Cerebellar cortex (tissue), 1 donor: ENCODE measurements at places on chromosomes 6 and 20.

- no peak for DNase-seq
These were observed 72.1 kb downstream of the LYRM4 start for GRCh38 chr6:5188646-5189045.

- DNase-seq = no peak
These were observed 58.9 kb downstream of the MYH7B start for GRCh38 chr20:35014537-35014936.

DNA sequence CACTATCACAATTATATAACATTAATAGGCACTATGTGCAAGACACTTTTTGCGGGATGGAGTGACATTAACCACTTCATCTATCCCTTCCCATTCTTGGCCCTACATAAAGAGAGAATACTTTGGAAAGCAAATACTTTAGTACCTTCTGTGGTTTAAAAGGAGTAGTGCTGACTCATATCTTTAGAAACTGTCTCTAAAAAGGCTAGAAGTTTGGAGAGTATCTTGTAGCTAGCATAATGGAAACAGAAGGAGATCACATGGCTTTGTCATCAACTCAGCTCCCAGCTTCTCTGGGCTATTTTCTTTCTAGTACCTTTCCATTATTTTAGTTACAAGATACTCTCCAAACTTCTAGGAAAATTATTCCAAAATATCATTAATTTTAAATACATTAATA, 157.5 kb downstream of the ADGRG6 start:
- DNase-seq = no peak

- DNase-seq = no peak
These were observed 506.6 kb upstream of the MAN1A1 start for GRCh38 chr6:119856136-119856535.

GRCh38 chr6:22596011-22596410, 26.6 kb downstream of the HDGFL1 start:
- DNase-seq = no peak

GRCh38 chr6:169984181-169985120, 233.0 kb downstream of the ERMARD start:
- DNase-seq = no peak

DNA sequence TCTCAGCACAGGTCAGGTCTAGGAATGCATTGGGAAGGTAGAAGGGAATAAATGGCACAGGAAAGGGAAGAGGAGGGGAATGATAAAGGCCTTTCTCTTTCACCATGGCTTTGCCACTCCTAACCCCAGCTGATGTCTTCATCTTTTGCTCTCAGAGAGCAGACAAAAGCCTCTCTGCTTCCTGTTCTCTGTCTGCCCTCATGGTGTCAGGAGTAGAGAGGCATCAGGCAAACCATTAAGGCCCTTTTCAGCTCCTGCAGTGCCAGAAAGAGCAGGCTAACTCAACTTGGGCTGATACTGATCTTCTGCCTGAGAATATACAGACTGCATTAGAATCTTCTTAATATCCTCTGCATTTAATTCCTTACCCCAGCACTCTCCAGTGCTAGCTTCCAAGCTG, 48.0 kb upstream of the STXBP5 start:
- no peak for DNase-seq

DNA sequence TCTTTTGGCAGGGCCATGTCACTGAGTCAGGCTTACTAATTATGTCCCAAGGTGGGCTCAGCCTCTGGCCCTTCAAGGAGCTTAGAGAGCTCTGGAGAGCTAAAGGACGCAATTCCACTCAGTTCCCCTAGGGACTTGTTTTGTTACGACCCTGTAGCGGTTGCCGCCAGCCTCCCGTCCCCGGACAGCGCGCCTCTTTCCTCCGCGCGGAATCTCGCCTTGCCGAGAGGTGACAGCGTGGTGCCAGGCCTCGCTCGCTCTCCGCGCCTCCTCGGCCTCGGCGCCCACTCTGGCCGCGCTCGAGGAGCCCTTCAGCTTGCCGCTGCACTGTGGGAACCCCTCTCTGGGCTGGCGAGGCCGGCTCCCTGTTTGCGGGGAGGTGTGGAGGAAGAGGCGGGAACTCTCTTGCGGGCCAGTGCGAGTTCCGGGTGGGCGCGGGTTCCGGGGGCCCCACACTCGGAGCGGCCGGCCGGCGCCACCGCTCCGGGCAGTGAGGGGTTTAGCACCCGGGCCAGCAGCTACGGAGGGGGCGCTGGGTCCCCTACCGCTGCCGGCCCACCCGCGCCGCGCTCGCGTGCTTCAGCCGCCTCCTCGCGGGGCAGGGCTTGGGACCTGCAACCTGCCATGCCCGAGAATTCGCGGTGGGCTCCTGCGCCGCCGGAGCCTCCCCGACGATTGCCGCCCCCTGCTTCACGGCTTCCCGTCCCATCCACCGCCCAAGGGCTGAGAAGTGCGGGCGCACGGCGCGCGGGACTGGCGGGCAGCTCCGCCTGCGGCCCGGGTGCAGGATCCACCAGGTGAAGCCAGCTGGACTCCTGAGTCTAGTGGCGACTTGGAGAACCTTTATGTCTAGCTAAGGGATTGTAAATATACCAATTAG, 9.9 kb upstream of the ZNF311 start:
- DNase-seq = no peak
